Ascending aorta (tissue), 2 donors: ENCODE measurements at places on chromosomes 7 and 10.

DNA sequence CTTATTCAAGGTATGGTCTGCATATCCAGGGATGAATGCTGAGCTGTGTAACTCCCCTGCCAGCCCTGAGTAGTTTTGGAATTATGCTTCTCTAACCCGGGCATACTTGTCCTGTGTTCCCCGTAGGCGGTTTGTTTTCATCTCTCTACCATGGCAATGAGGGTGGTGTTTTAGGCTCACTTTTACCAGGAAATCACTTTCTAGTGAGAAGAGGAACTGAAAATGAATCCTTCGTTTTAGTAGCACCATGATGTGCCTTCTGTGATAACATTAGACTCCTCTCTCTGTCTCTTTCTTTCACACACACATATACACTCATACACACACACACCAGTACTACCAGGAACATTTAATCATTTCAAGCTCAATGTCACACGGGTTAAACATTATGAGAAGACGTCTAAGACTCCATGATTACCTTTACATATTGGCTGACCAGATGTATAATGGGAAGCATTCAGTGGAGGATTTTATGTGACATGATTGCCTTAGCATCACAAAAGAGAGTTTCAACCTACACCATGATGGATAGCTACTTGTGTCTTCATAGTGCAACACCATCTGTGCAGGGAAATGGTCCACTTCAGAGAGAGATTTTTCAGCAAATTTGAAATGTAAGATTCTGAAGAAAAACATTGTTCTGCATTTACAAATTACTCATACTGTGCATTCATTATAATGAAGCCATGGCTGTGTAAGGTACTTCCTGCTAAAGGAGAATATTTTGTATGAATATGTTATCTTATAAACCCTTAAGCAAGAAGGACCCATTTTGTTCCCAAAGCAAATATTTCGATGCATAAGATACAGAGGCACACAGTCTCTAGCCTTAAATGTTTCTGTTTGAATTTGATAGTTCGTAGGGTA, 31.0 kb upstream of the PFKP start:
- no peaks in the 10 kb centered on the region for H3K4me1 ChIP-seq
- H3K27ac ChIP-seq, result no peak overlapping the region
- H3K27me3 ChIP-seq, result no peaks in the 10 kb centered on the region
- no peaks in the 10 kb centered on the region for H3K36me3 ChIP-seq
- H3K4me3 ChIP-seq, result no peak overlapping the region

GRCh38 chr7:36682102-36682501, 42.2 kb downstream of the AOAH start:
- no peaks in the 10 kb centered on the region for H3K36me3 ChIP-seq
- H3K27me3 ChIP-seq, result no peaks in the 10 kb centered on the region
- H3K4me3 ChIP-seq, result no peak overlapping the region
- H3K27ac ChIP-seq, result no peak overlapping the region

- no peaks in the 10 kb centered on the region for H3K27me3 ChIP-seq
- H3K27ac ChIP-seq, result peak overlapping the region; percentile 16
- no peak overlapping the region for H3K4me3 ChIP-seq
- DNase-seq, result no peak
- peaks cover 13% of the 10 kb centered on the region for H3K36me3 ChIP-seq
These were observed 1.7 kb upstream of the C7orf25 start for GRCh38 chr7:42913591-42913990.

- no peaks in the 10 kb centered on the region for H3K27me3 ChIP-seq
- H3K4me3 ChIP-seq, result no peak overlapping the region
- H3K27ac ChIP-seq, result no peak overlapping the region
- H3K36me3 ChIP-seq, result no peaks in the 10 kb centered on the region
- no peaks in the 10 kb centered on the region for H3K4me1 ChIP-seq
These were observed 20.7 kb downstream of the OR13A1 start for GRCh38 chr10:45294681-45295080.

DNA sequence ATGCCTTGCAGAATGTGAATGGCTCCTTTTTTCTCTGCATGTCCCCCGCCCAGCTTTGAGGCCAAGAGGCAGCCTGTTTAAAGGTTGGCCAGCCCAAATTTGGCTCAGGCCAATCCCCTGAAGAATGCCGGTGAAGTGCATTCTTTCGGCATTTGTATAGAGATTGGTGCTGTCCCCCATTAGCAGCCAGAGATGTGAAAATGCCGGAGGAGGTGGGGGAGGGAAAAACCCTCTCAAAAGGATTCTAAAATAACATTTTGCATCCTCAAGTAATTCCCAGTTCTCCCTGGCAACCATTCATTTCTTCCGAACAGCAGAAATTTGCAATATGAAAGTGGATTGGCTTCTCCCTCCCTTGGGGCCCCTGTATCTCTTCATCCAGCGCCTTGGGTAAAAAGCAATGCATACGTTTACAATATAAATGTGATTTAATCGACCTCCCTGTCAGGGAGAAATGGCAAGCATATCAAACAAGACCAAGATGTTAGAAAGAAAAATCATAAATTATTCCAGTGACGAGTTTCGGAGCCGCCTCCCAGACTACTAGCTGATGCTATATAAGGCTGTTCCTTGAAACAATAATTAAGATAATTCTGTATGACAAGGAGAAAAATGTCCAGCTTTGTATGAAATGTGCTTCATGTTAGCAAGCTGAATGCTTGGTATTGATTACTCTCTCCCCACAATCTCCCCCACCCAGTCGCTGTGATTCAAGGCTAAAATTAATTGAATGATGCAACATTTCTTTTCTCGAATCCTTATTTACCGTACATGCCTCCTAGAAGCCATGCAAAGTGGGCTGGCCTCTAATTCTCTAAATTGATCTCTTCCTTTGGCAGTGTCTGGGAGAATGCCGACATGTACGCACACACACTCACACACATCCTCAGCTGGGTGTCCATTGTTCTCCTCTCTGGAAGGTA, 323.7 kb downstream of the RPS24 start:
- no peaks in the 10 kb centered on the region for H3K4me1 ChIP-seq
- no peak for DNase-seq
- H3K4me3 ChIP-seq, result no peak overlapping the region

DNA sequence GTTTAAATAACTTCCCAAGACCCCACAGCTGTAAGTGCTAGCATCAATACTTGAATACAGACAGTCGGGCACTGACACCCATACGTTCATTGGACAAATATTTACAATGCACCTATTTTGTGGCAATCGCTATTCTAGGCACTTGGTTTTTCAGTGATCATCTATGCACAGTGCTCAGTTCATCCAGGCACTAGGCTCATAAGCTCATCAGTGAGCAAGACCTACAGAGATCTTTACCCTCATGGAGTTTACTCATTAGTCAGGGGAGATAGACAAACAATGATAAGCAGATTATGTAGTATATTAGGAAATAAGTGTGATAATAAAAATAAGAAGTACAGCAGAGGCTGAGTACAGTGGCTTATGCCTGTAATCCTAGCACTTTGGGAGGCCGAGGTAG, 7.6 kb upstream of the DHTKD1 start:
- no peak overlapping the region for H3K4me3 ChIP-seq
- no peaks in the 10 kb centered on the region for H3K4me1 ChIP-seq
- DNase-seq, result no peak
- H3K27me3 ChIP-seq, result no peaks in the 10 kb centered on the region

DNA sequence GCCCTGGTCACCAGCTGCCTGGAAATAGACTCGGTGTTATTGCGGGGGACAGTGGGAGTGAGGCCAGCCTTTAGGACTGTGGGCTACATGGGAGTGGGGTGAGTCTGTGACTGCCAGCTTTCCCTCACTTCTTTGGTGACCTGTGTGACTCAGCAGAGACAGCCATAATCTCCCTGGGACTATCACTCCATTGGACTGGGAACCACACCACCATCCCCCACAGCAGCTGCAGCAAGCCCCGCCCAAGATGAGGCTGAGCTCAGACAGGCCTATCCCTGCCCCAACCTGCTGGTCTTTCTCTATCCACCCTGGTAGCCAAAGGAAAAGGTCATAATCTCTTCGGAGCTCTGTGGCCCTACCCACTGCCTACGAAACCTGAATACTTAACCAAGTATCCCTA, 263.2 kb downstream of the FZD1 start:
- no peak overlapping the region for H3K4me3 ChIP-seq
- no peak overlapping the region for H3K27ac ChIP-seq
- DNase-seq, result no peak
- no peaks in the 10 kb centered on the region for H3K4me1 ChIP-seq
- H3K36me3 ChIP-seq, result no peaks in the 10 kb centered on the region

DNA sequence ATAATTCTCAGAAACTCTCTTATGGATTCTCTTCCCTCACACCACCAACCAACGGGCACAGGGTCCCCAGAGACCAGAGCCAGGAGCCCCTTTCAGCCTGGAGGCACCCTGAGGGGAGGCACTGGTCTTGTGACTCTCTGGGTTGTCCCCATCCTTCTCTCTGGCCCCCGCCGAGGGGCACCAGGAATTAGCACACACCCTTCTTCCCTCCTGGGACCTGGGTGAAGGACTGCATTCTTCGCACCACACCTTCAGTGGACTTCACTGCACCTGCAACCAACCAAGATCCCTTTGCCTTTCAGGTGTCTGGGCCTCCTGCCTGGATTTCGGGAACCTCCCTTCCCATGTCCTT, 22.1 kb downstream of the PLAC9 start:
- H3K27ac ChIP-seq, result peak overlapping the region; percentile 92
- H3K4me3 ChIP-seq, result no peak overlapping the region
- H3K27me3 ChIP-seq, result no peaks in the 10 kb centered on the region

GRCh38 chr7:28955718-28956607, 2.2 kb downstream of the TRIL start:
- peak overlapping the region; percentile 58 for H3K4me3 ChIP-seq
- no peak overlapping the region for H3K27ac ChIP-seq
- H3K36me3 ChIP-seq, result no peaks in the 10 kb centered on the region
- H3K4me1 ChIP-seq, result peaks cover 6% of the 10 kb centered on the region

DNA sequence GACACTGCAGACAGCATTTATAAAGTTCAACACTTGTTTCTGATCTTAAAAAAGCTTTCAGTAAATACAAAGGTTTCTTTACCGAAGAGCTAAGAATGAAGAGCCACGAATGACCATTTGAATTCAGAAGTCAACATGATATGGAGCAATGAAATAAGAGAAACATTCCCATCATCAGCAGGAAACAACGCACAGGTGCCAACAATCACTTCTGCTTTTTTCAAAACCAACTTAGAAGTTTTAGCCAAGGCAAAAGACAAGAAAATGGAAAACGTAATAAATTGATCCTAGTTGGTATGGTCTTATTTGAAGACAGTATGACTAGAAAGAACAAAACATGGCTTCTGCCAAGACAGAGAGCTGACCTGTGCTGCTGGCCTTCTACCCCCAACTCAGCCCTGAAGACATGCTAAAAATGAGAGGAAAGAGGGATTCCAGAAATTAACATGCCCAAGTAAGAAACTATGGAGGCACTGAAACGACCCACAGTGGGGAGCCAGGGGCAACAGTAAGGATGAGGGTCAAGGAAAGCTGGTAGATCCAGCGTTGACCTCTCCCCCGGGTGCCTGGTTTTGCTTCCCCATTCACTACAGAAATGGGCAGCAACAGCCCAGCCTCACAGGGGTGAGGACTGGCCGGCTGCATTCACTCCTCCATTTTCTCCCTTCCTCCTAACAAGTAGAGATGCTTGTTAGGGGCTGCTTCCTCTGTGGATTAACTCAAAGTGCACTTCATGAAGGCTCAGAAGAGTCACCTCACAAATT, 30.1 kb downstream of the VPS41 start:
- H3K27me3 ChIP-seq, result no peaks in the 10 kb centered on the region
- no peak overlapping the region for H3K27ac ChIP-seq

- DNase-seq, result no peak
- no peaks in the 10 kb centered on the region for H3K36me3 ChIP-seq
- no peaks in the 10 kb centered on the region for H3K27me3 ChIP-seq
- H3K4me3 ChIP-seq, result no peak overlapping the region
- H3K27ac ChIP-seq, result no peak overlapping the region
- peaks cover 7% of the 10 kb centered on the region for H3K4me1 ChIP-seq
These were observed 4.7 kb upstream of the PFKP start for GRCh38 chr10:3062502-3063186.

DNA sequence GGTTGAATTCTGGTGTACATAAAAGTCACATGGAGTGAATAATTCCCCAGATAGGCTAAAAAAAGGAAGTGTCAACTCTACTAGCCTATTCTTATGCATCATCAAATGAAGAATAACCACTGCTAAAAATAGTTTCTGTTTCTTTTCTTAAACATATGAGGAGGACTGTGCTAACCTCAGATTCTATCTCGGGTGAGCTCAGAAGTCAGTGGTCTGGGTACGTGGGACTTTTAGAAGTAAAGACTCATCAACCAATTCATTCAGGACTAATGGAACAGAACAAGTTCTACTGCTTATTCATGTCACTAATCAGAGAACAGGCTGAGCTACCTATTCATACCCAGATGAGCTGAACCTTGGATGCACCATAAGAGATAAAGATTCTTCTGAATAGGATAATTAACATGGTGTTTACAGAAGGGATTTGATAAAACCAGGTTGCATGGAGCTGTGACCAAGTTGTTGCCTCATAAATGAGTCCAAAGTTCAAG, 9.5 kb upstream of the ASAH2 start:
- H3K27ac ChIP-seq, result no peak overlapping the region
- no peaks in the 10 kb centered on the region for H3K27me3 ChIP-seq
- H3K36me3 ChIP-seq, result no peaks in the 10 kb centered on the region
- no peak for DNase-seq
- H3K4me3 ChIP-seq, result no peak overlapping the region
- no peaks in the 10 kb centered on the region for H3K4me1 ChIP-seq

DNA sequence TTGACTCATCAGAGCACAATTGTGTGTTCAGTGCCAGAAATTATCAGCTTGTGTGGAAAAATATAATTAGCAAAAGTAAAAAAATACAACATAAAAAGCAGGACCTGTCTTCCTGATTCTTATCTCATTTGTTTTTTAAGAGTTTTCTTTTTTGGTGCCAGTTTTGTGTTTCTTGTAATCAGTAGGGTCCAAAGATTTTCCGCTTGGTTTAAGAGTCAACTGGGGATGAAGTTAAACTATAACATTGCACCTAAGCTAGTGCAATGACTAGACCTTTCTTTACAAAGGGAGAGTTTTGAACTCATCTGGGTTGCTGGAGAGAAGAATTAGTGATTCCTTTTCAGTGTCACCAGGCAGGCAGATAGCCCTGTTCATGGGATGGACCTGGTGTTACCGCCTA, 113.4 kb downstream of the PLPP4 start:
- H3K36me3 ChIP-seq, result no peaks in the 10 kb centered on the region
- no peak overlapping the region for H3K4me3 ChIP-seq
- DNase-seq, result no peak
- no peak overlapping the region for H3K27ac ChIP-seq
- no peaks in the 10 kb centered on the region for H3K4me1 ChIP-seq

- no peak overlapping the region for H3K4me3 ChIP-seq
- no peak for DNase-seq
- H3K27ac ChIP-seq, result no peak overlapping the region
- H3K27me3 ChIP-seq, result no peaks in the 10 kb centered on the region
These were observed 19.9 kb downstream of the CPA1 start for GRCh38 chr7:130400120-130400572.
